Thoracic aorta endothelial cell (primary cell): ENCODE measurements at places on chromosomes 3 and 15. TPM values are rescaled to one million over a fixed set of nuclear protein-coding genes. Genes with fewer than 3 reads are reported as not detected.

Gene RHCG
- total RNA-seq, result not detected in 2 replicates

Gene FOXL2
- 0.13 and 0.14 TPM in 2 replicates for total RNA-seq

Gene ZNF639
- total RNA-seq, result 68.1 and 74.2 TPM in 2 replicates

Gene PLCB2
- total RNA-seq, result 0.40 and 21.8 TPM in 2 replicates

Gene SERINC4
- total RNA-seq, result not detected in 2 replicates

Gene LRRC31
- total RNA-seq, result not detected in 2 replicates
